ENCODE measurements at places on chromosomes 13 and 19.

DNA sequence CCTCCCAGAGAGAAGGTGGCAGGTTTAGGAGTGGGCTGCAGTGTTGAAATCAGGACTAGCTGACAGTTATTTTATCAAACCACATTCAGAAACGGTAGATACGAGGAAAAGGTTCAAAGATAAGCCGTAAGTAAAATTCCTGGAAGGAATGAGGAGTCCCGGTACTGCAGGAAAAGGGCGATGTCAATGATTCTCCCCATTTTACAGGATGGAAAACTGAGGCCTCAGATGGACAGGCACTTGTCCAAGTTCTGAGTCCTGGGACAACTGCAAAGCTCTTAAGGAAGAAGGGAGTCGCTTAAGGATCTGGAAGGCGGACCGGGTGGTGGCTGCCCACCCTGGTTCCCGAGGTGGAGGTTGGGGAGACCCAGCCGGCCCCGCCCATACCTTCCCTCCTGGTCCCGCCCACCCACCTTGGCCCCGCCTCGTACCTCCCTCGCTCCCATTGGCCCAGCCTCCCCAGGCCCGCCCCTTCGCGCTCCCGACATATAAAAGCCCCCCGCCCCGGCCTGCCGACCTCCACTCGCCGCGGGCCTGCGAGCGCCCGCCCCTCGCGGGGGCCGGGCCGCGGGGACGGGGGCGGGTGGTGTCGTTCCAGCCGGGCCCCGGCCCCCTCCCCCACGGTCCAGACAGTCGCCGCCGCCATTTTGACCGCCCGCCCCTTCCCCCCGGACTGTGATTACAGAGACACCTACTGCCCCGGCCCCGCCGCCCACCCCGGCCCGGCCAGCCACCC, 603 bp downstream of the RFX1 start:
- peak; percentile 82 for DNase-seq

- DNase-seq, result no peak
Observed at GRCh38 chr19:35291259-35291658, 702 bp upstream of the MAG start.

DNA sequence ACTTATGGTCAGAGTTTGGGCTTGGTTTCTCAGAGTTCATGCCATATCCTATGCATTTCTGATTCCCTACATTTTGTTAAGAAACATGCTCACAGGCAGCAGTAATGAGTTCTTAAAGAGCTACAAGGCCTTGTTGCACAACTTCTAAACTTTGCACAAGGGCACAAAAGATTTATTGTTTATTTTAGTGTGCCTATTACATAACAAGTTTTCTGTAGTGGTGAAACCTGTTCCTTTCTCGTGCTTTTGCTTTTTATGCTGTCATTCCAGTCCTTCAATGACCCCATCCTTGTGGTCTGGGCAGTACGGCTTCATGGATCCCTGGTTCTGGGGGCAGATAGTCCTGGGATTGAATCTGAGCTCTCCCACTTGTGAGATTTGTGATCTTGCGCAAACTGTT, 17.8 kb downstream of the ZNF507 start:
- peak; percentile 21 for DNase-seq

GRCh38 chr19:50703915-50704796, 15.4 kb downstream of the SHANK1 start:
- no peak for DNase-seq

- no peak for DNase-seq
Observed at GRCh38 chr19:5590151-5590864, 22.6 kb upstream of the TINCR start.

DNA sequence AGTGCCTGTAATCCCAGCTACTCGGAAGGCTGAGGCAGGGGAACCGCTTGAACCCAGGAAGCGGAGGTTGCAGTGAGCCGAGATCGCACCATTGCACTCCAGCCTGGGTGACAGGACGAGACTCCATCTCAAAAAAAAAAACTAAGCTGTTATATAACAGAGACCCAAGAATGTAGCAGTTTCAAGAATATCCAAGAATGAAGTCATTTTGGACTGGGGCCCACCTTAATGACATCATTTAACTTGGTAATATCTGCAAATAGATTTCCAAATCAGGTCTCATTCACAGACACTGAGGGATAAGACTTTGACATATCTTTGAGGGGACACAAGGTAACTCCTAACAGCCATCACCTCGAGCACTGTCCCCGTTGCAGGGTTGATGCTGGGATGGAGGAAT, 36.5 kb upstream of the MRI1 start:
- no peak for DNase-seq

DNA sequence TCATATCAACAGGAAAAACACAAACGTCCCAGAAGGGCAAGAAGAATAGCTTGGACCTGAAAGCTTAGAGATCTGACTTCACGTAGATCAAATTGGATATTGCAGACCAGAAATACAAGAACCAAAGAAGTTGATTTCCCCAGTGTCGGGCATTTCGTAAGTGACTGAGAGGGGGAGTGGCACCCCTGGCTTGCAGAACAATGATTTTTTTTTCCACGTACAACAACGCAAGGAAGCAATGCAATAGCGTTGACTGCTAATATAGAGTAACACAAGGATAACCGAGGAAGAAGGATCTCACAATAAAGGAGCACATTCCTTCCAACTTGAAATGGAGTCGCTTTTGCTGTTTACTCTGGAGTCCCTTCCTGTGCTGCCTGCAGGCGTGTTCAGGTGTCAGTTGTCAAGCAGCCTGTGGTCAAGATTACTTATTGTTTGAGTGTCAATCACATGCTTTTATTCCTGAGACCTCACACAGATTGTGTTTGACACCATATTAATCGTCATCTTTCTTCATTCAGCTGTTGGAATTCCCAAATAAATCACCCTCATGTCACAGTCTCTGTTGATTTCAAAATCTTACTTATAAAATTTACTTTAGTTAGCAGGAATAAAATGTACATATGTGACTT, 139.4 kb downstream of the FREM2 start:
- DNase-seq, result no peak

- DNase-seq, result peak; percentile 56
Observed at GRCh38 chr13:98133946-98134345, 8.9 kb upstream of the FARP1 start.

DNA sequence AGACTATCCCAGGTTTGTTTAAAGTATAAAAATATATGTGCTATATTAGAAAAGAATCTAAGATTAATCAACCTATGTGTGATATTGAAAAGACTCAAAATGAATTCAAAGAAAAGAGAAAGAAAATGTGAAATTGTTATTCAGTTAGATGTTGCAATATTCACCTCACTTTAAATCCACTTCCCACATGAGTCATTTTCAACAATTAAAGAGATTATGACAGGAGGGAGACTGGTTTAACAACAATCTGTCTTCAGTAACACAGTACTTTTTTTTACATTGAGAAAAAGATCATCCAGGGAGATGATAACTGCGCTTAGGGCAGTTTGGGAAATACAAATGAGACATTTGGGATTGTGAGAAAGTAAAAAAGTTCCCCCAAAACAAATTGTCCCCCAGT, 1246.2 kb downstream of the SLITRK1 start:
- no peak for DNase-seq

DNA sequence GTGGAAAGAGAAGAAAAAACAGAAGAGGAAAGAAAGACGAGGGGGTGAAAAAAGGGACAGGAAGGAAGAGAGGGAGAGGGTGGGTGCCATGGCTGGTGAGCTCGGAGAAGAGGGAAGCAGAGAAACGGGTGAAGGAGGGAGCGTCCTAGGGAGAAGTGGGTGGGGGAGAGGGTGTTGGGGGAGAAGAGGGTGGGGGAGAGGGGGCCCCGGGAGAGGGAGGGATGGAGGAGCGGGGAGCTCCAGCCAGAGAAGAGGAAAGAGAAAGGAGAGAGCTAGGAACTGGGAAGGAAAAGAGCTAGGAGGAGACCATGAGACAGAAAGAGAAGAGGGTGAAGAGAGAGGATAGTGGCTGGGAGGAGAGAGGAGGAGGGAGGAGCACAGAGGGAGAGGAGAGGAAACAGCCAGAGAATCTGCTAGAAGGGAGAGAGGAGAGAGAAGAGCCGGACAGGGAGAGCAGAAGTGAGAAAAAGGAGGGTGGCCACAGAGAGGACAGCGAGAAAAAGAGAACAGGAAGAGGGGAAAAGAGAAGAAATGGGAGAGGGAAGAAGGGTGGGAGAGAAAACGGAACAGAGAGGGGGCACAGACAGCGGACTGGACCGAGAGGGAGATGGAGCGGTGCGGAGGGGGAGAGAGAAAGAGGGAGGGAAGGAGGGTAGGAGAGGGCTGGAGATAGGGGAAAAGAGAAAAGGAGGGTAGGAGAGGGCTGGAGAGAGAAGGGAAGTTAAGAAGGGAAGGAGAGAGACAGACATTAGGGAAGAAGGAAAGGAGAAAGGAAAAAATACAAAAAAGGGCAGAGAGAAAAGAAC, 11.9 kb upstream of the GARIN5A start:
- peak; percentile 43 for DNase-seq

DNA sequence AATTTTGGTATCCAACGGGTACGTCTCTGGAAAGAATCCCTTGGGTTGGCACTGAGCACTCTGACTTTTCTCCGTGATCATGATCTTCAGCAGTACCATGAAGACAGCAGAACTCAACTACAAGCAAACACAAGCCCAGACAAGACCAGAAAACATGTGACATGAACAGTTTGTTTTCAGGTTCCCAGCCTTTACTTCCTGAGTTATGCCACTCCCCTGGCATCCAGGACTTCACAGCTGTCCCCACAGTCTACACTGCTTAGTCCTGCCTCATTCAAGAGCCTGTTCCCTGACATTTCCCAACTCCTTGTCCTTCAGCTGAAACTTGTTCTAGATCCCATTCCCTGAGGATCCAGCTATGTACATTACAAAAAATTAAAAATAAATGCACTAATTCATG, 4.9 kb upstream of the N4BP2L1 start:
- DNase-seq, result no peak

DNA sequence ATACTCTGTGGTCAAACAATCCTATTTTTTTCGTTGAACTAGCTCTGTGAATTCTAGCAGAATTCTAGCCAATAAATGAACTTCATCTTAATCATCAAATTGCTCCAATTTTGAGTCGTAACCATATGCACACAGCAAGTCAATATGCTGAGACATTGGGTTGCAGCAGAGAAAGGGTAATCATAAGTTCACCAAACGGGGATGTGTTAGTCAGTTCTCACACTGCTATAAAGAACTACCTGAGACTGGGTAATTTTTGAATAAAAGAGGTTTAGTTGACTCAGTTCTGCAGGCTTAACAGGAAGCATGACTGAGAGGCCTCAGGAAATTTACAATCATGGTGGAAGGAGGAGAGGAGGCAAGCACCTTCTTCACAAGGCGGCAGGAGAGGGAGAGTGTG, 67.7 kb upstream of the ABCC4 start:
- no peak for DNase-seq

DNA sequence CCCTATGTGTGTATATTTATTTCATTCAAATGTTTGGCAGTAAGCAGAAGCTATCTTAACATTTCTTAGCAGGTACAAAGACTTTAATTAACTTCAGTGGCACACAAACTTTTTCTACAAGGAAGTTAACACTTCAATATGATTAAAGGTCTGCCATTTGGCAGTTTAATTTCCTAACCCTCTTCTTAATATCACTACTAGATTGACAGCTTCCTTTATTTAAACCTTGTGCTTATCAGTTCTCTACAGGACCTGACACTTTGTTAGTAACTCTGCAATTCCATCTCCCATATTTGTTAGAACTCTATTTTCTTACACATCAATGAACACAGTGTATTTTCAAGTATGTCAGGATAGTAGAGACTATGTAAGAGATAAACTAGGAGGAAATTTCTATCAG, 152.4 kb upstream of the ATXN8OS start:
- DNase-seq, result no peak

GRCh38 chr13:101053301-101054093, 362.8 kb downstream of the NALCN start:
- DNase-seq, result no peak

- peak; percentile 47 for DNase-seq
Observed at GRCh38 chr13:78657699-78658629, 991 bp downstream of the OBI1 start.

GRCh38 chr13:44435919-44436510, 62.4 kb downstream of the SERP2 start:
- peak; percentile 46 for DNase-seq

DNA sequence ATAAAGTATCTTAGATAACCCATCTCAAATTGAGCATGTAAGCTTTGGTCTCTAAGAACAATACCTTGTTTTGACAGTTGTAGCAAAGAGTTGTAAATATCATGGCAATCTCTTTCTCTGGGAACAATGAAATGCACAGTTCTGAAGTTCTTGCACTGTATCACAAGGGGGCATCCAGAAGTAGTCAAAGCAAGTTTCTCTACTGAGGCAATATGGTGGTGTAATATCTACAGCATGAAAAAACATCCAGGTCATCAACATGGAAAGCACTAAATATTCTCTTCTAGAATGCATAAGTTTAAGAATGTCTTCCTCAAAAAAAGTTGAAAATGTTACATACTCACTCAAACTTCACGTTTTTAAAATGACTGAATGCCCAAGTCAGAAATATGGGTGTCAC, 19.6 kb downstream of the MTMR6 start:
- peak; percentile 57 for DNase-seq

GRCh38 chr19:53537121-53537520, 824 bp upstream of the ZNF331 start:
- DNase-seq, result no peak

DNA sequence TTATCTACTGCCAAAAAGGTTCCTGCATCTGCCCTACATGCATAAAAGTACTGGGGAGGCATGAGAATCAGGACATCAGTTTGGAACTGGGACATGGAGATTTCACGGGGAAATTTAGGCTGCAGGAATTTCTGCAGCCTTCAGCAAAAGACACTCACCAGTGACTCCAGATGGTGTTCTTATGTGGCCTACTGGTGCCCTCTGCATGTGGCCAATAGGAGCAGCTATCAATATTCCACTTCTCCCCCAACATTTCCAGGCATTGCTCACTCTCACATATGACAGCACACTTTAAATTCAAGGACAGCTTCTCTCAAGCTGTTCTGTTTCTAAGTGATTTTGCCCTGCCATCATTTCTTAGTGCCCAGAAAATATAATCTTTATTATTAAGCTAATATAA, 570.5 kb upstream of the ARGLU1 start:
- no peak for DNase-seq

DNA sequence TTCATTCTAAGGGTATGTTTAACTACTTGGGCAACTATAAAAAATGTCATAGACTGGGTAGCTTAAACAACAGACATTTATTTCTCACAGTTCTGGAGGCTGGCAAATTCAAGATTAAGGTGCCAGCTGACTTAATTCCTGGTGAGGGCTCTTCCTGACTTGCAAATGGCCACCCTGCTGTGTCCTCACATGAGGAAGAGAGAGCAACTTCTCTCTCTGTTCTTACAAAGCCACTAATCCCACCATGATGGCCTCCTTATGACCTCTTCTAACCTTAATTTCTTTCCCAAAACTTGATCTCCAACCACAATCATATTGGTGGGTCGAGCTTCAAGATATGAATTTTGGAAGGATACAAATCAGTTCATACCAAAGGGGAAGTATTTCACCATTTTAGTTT, 399.0 kb downstream of the DCT start:
- no peak for DNase-seq

DNA sequence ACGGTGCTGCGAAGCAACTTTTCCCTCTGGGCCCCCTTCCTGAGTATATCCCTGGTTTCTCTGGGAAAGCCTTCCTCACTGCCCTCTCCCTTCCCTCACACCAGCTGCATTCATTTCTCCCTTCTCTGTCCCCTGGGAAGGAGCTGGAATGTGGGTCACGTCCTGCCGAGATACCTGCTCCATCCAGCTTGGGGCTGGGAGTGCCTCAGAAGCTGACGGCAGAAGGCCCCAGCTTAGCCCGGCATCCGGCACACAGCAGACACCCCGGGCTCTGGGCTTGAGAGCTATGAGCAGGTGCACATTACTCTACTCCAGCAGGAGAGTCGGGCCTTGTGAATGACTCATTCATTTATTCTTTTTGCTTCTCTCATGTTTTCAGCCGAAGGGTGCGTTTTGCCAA, 170.6 kb downstream of the TEX29 start:
- DNase-seq, result no peak
